Uterus (tissue), 4 donors: ENCODE measurements at places on chromosomes 1 and 21. TPM values are rescaled to one million over a fixed set of nuclear protein-coding genes. Genes with fewer than 3 reads are reported as not detected.

The SNX7 gene
- 6.7 TPM for total RNA-seq

The LCE2C gene
- not detected for total RNA-seq

The KLHDC7A gene
- under 0.01 TPM for total RNA-seq

The BMP8A gene
- total RNA-seq = 1.8 TPM

DNA sequence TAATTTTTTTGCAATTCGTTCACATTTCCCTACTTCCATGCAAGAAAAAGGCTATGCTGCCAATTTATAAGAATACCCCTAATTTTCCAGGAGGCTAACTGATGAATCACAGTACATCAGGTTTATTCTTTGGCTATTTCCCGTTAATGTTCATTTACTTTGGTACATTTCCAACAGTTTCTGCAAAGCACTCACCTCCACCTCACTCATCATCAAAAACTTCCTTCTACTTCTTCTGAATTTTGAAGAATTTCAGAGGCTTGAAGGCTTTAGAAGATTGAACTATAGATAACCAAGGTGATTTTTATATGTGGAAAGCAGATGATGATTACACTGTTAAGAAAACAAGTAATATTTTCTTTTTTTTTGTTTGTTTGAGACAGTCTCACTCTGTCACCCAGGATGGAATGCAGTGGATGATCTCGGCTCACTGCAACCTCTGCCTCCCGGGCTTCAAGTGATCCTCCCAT is 60.5 kb upstream of the HP1BP3 start:
- no peaks in the 10 kb centered on the region for H3K27me3 ChIP-seq
- H3K4me1 ChIP-seq = no peaks in the 10 kb centered on the region
- no peak for DNase-seq

DNA sequence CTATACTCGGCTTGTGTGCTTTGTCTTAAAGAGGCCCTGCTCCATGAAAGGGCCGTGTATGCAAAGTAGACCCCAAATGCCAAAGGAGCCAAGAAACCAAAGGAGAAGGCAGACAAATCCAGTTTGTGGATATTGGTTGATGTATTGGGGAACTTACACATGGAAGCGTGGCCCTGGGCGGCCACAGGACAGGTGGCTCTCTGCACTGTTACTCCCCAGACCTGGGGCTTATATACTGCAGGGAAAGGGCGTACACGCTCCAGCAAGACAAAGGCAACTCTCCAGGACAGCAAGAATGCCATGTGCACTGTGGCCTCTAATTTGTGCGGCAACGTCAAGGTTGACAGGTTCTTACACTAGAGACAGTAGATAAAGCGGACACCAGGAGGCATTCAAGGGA is 24.8 kb downstream of the RSPH1 start:
- no peaks in the 10 kb centered on the region for H3K4me1 ChIP-seq
- no peak overlapping the region for H3K27ac ChIP-seq
- H3K4me3 ChIP-seq = no peak overlapping the region
- no peaks in the 10 kb centered on the region for H3K36me3 ChIP-seq

DNA sequence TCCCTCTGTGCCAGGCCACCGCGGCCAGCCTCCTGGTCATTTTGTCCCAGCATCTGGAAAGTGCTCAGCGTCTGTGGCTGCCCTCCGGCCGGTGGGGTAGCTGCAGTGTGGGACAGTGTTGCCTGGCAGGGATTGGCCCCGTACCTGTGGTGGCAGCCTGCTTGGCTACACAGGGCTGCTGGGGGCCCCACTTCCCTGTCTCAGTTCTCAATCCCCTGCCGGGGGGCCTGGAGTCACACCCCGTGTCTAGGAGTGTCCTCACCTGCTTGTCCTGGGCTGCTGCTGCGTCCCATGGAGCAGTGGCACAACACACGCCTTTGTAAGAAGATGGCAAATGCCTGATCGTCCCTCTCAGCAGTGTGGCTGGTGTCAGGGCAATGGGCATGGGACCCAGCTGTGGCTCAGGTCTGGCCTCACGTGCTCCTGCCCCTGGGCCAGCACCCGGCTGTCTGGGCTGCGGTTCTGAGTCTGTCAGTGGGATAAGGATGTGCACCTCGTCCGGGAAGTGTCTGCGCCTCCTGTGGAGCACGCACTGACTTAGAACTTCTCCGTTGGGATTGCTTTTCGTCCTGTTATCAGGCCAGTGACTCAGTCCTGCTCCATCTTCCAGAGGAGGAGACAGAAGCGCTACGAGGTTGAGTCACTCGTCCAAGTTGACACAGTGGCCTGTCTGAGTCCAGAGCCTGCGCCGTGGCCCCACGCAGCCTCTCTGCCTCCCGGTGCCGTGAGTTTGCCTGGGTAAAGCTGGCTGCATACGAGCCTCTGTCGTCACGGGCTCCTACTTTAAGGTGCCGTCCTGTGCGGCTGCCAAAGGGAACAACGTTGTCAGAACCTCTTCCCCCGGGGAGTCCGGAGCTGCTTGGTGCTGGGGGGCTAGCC is 41.0 kb downstream of the CRYAA start:
- H3K36me3 ChIP-seq = no peaks in the 10 kb centered on the region
- peak; percentile 10 for DNase-seq
- H3K4me3 ChIP-seq = no peak overlapping the region
- no peak overlapping the region for H3K27ac ChIP-seq

- H3K27ac ChIP-seq = no peak overlapping the region
- H3K4me1 ChIP-seq = no peaks in the 10 kb centered on the region
- H3K27me3 ChIP-seq = no peaks in the 10 kb centered on the region
- no peak for DNase-seq
These were observed 285.0 kb downstream of the SIPA1L2 start for GRCh38 chr1:232344791-232345399.
